ENCODE measurements at places on chromosomes 12 and 14. TPM values are rescaled to one million over a fixed set of nuclear protein-coding genes. Genes with fewer than 3 reads are reported as not detected.

- DNase-seq: no peak
Observed at GRCh38 chr14:50977863-50978528, 33.7 kb upstream of the PYGL start.

- DNase-seq: no peak
Observed at GRCh38 chr12:68206446-68206845, 19.2 kb downstream of the IL26 start.

GRCh38 chr14:65650826-65651225, 238.3 kb downstream of the FUT8 start:
- DNase-seq: no peak

- no peak for DNase-seq
Observed at GRCh38 chr14:52018252-52018651, 28.9 kb downstream of the RTRAF start.

DNA sequence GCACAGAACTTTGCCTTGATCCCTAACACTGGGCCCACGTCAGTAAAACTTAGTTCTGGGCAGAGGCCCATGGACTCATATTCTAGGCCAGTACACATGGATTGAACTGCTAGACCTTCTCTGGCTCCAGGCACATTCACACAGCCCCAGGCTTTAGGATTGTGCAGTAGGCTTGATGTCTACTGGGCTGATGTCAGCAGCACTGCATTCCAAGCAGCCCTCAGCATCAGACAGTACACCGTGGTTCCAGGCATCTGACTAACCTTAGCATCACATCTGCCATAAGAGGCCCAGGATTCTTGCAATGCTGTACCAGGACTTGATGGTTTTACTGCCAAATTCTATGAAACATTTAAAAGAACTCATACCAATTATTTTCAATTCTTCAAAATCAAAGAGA, 301.9 kb downstream of the CCER1 start:
- no peak for DNase-seq

- DNase-seq: no peak
Observed at GRCh38 chr14:78164226-78164853, 5.8 kb upstream of the NRXN3 start.

DNA sequence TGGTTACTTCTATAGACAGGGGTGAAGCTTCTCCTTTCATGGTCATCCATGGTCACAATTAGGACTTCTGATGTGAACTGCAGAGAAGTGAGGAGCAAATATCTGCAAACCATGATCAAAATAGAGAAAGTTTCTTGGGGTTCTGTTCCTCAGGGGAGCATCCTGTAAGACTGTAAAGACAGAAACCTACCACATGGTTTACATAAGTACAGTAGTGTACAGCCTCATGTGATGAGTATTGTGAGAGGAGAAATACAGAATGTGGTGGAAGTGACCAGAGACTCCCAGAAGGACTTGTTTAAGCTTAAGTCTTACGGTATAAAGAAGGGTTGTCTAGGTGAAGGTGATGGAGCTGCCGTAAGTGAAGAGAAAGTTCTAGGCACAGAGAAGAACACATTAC, 484.7 kb downstream of the LRIG3 start:
- DNase-seq: no peak

DNA sequence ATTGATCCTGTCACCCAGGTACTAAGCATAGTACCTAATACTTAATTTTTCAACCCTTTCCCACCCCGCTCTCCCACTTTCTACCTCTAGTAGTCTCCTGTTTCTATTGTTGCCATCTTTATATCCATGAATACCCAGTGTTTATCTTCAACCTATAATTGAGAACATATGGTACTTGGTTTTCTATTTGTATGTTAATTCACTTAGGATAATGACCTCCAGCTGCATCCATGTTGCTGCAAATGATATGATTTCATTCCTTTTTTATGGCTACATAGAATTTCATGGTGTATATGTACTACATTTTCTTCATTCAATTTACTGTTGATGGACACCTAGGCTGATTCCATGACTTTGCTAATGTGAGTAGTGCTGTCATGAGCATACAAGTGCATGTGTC, 547.3 kb upstream of the NOVA1 start:
- DNase-seq: no peak

GRCh38 chr12:121990692-121991603, 30.7 kb upstream of the BCL7A start:
- no peak for DNase-seq

GRCh38 chr12:89948271-89949175, 239.9 kb upstream of the ATP2B1 start:
- DNase-seq: no peak

DNA sequence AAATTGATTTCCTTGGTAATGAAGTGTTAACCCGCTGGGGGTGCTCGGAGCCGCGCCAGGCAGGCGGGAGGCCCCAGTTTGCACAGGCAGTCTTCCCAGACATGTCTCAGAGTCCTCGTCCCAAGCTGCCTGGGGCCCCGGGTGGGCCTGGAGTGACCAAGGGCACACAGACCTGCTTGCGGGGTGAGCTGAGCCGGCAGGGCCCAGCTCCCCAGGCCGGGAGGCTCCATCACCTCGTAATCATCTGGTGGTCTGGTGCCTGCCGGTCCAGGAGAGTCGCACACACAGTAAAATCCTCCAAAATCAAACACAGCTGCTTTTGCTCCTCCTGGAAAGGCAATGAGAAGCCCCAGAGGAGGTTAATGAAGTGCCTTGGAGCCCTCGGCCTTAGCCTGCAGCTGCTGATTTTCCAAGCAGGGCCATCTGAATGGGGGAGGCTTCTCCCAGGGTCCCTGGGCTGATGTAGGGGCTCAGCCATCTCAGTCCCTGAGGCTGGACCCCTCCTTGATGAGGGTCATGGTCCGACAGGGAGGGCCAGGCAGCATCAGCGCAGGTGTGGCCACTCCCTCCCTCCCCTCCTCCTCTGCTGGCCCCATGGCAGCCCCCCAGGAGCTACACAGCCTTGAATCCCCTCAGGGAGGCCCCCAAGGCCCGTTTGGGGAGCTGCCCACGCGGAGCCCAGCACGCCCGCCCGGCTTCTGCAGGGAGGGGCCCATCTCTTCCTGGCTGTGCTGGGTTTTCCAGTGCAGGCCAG, 39.4 kb upstream of the FBRSL1 start:
- DNase-seq: no peak

DNA sequence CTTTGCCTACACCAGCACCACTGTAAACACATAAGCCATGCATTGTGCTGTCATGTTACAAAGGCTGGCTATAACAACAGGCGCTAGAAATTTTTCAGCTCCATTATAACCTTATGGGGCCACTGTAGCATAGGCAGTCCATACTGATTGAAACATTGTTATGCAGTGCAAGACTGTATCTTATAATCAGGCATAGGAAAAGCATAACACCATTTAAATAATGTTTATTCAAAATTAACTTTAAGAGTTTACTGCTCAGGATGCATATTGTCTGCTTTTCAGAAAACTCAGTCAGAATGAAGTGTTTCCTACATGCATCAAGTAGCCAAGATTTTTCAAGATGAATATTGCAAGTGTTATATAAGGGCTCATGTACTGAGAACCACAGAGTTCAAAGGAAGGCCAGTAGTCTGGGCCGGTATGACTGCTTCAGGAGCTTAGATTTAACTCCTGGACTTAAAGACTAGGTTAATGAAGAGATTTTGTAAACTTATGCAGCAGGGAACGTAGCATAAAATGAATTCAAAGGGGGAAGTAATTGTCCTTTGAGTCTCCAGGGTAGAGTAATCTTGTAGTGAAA, 46.9 kb downstream of the ATXN7L3B start:
- no peak for DNase-seq

LDHB gene
- 1,505 TPM for polyA plus RNA-seq

CAPZA3 gene
- 0.14 TPM for polyA plus RNA-seq

ABCC9 gene
- 18.0 TPM for polyA plus RNA-seq

TMEM52B gene
- 174 TPM for polyA plus RNA-seq

ACOT4 gene
- 3.7 TPM for polyA plus RNA-seq

ASB2 gene
- 0.35 TPM for polyA plus RNA-seq
